Stimulated activated CD4-positive, alpha-beta T cell treated with anti-CD3 and anti-CD28 coated beads, Interleukin-12 subunit alpha, Interleukin-12 subunit beta, amount 100 ng/mL, for 4 hours (primary cell): ENCODE measurements at places on chromosomes 6 and 20.

- DNase-seq: no peak
These were observed 45.0 kb downstream of the HUS1B start for GRCh38 chr6:611928-612327.

GRCh38 chr20:19960745-19961144, 56.4 kb upstream of the NAA20 start:
- DNase-seq: no peak

GRCh38 chr20:21031666-21032065, 74.5 kb downstream of the LINC00237 start:
- DNase-seq: no peak

DNA sequence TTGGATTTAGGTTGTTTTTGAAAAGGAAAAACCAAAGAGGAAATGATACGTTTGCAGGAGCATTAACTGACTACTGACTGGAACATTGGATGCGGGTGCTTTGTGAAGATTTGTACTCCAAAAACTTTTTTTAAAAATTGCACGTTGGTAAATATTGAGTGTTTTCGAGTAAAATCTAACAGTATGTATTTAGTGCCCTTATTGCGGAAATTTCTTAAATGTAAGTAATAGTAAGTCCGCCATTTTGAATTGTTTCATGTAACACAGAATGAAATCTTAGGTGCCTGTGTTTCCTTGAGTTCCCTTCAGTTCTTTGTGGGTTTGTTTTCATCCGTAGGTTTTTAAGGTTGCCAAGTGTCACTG, 15.2 kb upstream of the LIN28B start:
- no peak for DNase-seq
